ENCODE measurements at places on chromosomes 5 and 9.

GRCh38 chr5:90792725-90793124, 234.1 kb downstream of the ADGRV1 start:
- no peak for DNase-seq

DNA sequence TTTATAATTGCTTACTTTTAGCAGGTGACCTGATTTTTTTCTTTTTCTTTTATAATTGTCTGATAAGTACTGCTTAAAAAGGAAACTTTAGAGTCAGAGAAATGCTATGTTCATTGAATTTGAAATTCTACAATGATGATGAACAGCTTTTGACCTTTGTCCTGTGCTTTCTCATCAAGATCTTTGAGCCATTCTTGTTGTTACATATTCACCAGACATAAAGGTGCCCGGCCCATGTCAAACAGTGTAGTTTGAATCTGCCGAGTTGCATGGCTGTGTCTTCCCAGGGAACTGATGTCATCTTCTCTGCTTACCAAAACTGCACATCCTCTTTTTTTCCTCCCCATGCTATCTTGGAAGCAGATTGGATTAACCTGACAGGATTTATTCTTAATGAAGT, 163.6 kb downstream of the LRRC70 start:
- no peak for DNase-seq

- no peak for DNase-seq
Observed at GRCh38 chr5:77326986-77327734, 116.7 kb downstream of the PDE8B start.

GRCh38 chr5:72767289-72768010, 49.0 kb upstream of the TNPO1 start:
- DNase-seq, result no peak

- no peak for DNase-seq
Observed at GRCh38 chr5:114700823-114701222, 339.0 kb downstream of the KCNN2 start.

DNA sequence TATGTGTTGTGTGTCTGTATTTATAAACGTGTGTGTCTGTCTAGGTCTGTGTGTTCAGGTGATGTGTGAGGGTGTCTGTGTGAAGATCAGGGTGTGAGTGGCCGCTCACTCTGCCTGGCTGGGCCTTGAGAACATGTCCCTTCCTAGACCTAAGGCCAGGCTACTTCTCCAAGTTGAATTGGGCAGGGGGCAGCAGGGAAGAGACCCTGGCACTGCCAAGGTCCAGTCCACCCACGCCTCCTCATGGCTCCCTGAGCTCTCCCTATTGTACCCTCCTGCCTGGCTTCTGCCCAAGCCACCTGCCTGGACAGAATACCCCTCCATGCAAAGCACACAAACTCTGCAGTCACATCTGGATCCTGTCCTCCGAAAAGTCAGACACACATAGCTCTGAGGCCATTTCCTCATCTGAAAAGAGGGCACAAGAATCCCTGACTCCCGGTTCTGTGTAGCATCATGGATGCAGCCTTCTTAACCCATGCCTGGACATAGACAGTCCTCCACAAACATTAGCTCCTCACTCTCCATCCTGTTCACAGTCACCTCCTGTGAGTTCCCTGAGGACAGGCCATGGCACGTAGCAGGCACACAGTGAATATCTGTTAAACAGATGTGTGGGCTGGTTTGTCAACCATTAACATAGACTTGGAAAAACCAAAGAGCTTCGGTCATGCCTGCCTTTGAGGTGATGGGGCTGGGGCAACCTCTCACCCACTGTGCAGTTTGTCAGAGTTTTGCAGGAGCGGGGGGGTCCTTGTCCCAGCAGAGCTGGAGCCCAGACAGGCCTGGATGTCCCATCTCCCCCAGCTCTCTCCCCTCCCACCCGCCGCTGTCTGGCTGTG, 167.8 kb upstream of the MVB12B start:
- DNase-seq, result no peak

GRCh38 chr5:168109441-168109840, 182.0 kb upstream of the WWC1 start:
- no peak for DNase-seq

DNA sequence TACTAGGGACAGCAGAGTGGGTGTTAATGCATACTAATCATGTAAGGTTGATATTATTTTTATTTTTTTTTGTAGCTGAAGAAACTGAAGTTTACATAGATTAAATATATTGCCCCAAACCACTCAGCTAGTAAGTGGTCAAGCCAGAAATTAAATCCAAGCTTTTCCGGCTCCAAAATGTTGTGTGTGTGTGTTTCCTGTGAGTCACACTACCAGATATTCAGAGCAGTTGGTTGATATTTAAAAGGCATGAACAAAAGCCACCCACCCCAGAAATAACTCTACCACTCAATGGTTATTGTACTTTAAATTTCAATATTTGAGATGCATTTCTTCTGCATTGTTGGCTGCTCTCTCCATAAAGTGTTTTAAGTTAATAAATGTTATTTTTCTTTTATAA, 29.5 kb downstream of the KCNN2 start:
- DNase-seq, result no peak

DNA sequence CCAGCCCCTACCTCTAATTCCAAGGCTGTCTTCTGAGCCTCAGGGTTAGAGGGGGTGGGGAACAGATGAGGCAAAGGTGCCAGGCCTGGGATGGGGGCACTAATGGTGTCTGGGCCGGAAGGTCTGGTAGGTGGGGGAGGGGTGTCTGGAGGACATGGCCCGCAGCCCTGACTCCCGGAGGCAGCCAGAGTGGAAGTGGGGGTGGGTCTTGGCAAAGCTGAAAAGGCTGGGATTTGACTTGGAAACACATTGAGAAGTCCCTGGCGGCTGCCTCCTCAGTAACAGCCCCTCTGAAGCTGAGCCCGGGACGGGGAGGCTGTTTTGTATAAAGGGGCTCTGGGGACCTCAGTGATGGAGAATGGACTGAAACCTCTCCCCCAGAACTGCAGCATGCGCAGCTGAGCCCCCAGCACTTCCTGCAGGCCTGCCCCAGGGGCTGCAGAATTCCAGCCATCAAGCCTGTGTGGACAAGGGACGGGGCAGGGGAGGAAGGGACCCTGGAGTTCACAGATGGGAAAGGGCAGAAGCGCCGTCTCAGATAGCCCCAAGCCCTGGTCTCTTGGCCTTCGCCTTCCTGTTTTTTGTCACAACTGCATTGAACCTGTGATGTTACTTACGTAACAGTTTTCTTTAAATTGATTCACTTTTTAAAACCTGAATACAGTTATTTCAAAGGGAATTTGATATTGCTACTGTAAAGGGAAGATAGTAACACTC, 49.3 kb upstream of the SYNPO start:
- DNase-seq, result no peak

DNA sequence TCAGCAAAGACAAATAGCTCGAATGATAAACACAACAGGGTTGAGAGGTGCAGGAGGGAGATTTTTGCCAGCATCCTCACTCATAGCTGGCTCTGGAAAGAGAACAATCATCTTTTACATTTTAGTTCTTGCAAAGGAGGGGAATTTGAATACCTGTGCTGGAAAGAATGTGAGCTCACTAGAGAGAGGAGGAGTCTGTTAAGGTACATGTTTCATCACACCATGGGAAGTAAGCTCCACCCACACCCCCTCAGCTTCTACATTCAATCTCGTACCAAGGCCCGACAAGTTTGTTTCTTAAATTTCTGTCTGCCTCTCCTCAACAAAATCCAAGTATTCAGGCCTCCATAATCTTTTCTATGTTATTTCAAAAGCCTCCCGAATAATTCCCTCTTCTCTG, 254.6 kb downstream of the BRINP1 start:
- DNase-seq, result no peak

GRCh38 chr9:107248714-107249113, 34.4 kb upstream of the RAD23B start:
- DNase-seq, result no peak

DNA sequence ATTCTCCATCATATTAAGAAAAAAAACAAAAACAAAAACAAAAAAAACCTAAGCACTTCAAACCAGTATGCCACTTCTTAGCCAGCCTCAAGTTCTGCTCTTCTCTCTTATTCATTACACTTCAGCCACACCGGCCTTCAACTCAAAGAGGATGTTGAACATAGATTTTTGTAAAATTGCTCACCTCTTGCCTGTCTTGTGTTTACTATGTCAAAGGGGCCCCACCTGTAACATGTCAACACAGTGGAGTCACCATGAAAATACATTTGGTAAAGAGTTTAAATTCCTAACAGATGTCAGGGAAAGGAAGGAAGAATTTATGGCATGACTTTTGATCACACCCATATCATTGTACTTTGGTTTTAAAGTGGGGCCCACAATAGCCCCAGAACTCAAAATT, 121.1 kb upstream of the GHR start:
- DNase-seq, result no peak

GRCh38 chr9:121935739-121936138, 157.4 kb downstream of the TTLL11 start:
- DNase-seq, result no peak

GRCh38 chr9:114138552-114138971, 16.8 kb upstream of the COL27A1 start:
- no peak for DNase-seq

DNA sequence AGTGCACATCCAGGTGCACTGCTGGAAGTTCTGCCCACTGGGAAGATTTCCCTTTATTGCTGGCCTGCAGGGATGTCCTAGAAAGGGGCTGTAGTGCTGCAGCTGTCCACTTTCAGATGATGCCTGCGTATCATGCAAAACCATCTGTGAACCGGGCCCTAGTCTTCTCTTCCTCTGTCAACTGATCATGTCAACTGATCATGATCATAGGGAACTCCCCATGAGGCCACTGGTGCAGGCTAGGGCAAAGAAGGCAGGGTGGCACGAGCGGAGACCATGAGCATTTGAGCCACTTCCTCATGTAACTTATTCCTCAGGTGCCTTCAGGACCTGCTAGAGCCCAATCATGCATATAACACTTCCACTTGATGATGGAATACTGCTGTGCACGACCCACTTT, 4.5 kb upstream of the HSDL2 start:
- DNase-seq, result no peak

GRCh38 chr5:136906545-136906944, 541.2 kb upstream of the TRPC7 start:
- DNase-seq, result no peak

Measured in stimulated activated CD4-positive, alpha-beta T cell treated with anti-CD3 and anti-CD28 coated beads, Interleukin-12 subunit alpha, Interleukin-12 subunit beta, amount 100 ng/mL, for 24 hours (primary cell).